ENCODE measurements at places on chromosomes 7 and 10. TPM values are rescaled to one million over a fixed set of nuclear protein-coding genes. Genes with fewer than 3 reads are reported as not detected.

Gene PRKAR2B
- total RNA-seq, result 15.1 TPM

Gene ZPBP
- total RNA-seq, result not detected

DNA sequence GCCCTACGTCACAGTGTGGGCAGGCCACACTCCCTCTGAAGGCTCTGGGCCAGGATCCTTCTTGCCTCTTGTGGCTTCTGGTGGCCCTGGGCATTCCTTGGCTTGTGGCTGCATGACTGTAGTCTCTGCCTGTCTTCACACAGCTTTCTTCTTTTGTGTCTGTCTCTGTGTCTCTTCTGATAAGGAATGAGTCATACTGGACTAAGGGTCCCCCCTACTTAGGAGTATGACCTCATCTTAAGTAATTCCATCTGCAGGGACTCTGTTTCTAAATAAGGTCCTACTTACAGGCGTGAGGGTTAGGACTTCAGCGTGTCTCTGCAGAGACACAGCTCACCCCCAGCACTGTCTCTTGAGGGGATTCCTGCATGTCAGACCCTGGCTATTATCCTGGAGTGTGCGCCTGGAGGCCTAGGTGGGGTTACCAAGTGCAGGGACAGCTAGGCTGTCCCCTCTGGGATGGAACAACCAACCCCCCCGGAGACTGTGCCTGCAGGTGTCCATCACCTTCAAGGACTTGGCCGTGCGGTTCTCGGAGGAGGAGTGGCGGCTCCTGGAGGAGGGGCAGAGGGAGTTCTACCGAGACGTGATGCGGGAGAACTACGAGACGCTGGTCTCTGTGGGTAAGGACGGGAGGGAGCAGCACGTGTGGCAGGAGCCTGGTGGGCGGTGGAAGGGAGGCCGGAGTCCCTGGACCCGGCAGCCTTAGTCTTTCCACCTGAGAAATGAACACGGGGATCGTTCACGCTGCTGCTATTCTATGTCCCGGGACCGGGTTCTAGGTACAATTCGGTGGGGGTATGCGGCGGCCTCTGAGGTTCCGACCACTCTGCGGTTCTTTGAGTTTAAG lies 54.1 kb downstream of the ZNF467 start:
- no peak overlapping the region for H3K4me3 ChIP-seq
- H3K36me3 ChIP-seq, result no peaks in the 10 kb centered on the region
- H3K27ac ChIP-seq, result no peak overlapping the region
- no peaks in the 10 kb centered on the region for H3K27me3 ChIP-seq
- no peak for DNase-seq

GRCh38 chr7:32427769-32428291 lies 62.4 kb downstream of the LSM5 start:
- H3K27ac ChIP-seq, result no peak overlapping the region
- no peaks in the 10 kb centered on the region for H3K4me1 ChIP-seq
- H3K36me3 ChIP-seq, result no peaks in the 10 kb centered on the region
- peak; percentile 21 for DNase-seq

DNA sequence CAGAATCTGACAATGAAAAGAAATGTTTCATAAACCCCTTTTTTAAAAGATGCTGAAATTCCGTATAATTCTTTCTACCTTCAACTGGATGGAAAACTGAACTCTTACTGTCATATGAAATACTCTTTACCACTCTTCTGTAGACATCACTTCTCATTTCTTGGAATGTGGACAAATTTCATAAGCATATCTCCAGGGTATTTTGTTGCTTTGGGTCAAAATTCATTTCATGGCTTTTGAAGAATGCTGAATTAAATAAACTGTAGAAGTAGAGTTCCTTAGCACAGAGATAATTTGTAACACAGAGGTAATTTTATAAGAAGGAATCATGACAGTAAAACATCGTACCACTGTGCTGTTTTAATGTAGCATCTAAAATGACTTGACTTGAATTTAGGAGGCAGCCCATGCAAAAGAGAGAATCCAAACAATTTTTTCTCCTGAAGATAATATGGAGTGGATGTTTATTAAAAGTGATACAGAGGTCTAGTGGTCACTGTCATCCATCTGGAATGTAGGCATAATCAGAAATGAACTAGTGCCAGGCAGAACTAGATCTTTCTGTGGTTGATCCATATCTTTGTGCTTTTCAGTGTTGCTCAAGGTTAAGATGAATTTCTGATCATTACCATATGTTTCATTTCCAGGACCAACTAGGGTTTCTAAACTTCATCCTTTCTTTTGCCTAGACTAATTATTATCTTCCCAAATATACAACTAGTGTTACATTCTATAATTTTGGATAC lies 492.0 kb downstream of the KIF20B start:
- H3K27me3 ChIP-seq, result no peaks in the 10 kb centered on the region
- H3K4me3 ChIP-seq, result no peak overlapping the region
- peaks cover 14% of the 10 kb centered on the region for H3K4me1 ChIP-seq
- no peak overlapping the region for H3K27ac ChIP-seq
- no peaks in the 10 kb centered on the region for H3K36me3 ChIP-seq

DNA sequence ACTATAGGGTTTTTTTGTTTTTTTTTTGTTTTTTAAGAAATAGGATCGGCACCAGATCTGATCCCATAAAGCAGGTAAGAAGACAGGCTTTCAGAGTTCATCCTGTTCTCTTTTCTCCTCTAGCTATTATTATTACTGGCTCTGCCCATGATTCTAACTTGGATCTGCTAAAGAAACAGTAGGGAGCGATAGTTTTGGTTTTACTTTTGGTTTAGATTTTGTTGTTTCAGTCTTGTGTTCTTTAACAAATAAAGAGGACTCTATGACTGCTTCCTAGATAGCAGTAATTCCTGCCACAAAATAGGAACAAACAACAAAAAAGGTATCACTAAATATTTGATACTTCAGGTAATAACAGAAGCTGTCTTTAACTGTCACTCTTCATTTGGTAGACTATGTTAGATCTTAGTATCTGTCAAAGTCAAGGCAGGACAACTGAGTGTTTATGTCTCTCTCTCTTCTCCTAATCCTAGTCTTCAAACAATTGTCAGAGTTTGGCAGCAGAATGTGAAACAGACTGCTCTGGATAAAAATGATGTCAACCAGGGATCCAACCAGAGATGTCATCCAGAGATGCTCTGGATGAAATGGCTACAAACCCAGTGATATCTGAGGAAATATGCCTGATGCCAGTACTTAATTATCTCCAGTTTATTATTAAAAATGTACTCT lies 99.8 kb downstream of the KMT2C start:
- DNase-seq, result no peak
- H3K4me1 ChIP-seq, result no peaks in the 10 kb centered on the region
- no peaks in the 10 kb centered on the region for H3K27me3 ChIP-seq
- no peak overlapping the region for H3K27ac ChIP-seq
- H3K36me3 ChIP-seq, result no peaks in the 10 kb centered on the region

Measured in HCT116 (cell line).